ENCODE measurements at places on chromosomes 5 and 9.

DNA sequence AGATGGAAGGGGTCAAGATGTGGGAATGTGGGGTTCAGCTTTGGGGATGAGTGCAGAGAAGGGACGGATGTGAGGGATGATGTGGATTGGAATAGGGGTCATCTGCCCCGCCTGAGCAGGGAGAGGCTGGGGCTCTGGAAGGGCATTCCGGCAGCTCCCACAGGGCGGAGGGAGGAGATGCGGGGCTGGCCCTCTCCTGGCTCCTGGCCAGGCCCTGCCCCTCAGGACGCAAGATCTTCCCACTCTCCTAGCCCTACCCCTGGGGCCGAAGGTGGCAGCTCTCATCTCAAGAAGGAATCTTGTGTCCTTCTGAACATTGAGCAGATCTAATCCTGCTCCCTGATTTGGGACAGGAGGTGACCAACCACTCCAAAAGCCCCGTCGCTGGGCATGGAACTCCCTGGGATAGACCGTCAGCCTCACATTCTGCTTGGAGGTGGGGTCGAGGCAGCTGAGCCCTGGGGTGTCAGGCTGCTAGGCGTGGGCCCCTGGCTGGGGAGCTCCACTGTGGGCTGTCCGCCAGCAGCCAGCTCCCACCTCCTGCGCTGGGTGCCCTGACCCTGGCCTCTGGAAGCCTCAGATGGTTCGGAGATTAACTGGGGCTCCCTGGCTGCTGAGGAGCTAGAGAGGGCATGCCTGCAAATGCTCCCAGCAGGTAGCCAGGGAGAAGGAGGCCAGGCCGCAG, 125.2 kb downstream of the ZNF354C start:
- no peak for DNase-seq

DNA sequence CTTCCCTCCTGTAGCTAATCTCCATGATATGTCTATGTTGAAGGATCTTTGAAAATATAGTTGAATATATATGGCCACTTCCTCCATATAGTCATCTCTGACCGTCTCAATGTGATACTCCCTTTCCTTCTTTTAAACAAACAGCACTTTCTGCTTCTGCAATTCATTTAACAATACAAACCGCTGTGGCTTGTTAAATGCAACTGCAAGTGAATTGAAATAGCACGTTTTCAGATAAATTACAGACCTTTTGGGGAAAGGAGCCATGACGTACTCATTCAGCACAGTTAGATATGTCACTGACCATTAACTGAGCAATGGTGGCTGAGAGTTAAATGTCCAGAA, 82.5 kb downstream of the FBXO38 start:
- no peak for DNase-seq

GRCh38 chr9:21576331-21577189, 94.4 kb upstream of the IFNE start:
- DNase-seq = no peak

DNA sequence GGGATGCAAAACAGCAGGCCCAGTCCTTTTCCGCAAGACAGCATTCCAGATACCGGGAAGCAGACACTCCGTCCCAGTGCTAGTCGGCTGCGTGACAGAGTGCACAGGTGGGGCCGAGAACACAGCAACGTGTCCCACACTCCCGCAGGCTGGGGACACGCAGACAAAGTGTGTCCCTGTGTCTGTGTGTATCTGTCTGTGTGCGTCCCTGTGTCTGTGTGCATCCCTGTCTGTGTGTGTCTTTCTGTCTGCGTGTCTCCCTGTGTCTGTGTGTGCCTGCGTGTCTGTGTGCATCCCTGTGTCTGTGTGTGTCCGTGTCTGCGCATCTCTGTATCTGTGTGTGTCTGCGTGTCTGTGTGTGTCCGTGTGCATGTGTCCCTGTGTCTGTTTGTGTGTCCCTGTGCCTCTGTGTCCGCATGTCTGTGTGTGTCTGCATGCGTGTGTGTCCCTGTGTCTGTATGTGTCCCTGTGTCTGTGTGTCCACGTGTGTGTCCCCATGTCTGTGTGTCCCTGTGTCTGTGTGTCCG, 137.0 kb downstream of the MRPL36 start:
- DNase-seq = no peak

DNA sequence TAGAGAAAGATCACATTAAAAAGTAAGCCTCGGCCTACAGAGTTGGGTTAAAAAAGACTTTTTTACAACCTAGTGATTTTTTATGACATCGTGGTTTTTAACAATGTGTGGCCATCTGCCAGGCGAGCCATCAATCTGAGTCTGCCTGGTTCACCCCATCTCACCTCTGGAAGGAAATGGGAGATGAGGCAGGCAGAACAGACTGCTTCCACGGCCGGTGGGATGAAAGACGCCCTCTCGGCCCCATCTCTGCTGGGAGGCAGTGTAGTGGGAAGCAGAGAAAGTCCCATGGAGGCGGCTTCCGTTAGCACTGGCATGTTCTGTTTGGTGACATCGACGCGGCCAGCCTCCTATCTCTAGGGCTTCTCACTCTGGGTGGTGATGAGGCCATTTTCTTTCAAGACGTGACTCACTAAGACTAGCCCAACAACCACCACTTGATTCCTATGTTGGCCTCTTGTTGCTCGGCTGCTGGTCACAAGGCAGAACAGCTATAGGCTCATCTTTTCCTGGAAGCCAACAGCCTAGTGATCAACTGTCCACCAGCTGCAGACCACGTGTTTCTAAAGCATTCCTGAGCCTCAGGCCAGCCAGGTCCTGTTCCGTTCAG, 132.4 kb upstream of the OTULINL start:
- no peak for DNase-seq

GRCh38 chr9:89436326-89436725, 61.6 kb downstream of the SEMA4D start:
- no peak for DNase-seq

DNA sequence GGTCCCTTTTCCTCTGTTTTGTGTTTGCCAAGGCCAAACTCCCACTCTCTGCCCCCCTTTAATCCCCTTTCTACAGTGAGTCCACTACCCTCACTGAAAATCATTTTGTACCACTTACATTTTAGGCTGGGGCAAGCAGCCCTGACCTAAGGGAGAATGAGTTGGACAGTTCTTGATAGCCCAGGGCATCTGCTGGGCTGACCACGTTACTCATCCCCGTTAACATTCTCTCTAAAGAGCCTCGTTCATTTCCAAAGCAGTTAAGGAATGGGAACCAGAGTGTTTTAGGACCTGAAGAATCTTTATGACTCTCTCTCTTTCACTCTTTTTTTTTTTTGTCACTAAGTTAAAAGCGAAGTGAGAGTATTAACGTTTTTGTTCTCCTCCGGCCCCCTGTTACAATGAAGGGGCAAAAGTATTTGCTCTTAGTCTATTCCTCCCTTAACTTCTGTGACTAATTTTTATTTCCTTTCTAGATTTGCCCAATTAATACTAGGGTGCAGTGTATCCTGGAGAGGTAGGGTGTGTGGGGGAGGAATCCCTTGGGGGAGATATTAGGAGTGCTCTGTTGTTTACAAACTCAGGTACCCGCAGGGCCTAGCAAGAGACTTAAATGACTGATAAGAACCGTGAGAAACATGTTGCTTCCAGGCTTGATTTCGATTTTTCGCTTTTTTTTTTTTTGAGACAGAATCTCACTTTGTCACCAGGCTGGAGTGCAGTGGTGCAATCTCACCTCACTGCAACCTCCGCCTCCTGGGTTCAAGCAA, 14.7 kb downstream of the GM2A start:
- no peak for DNase-seq

GRCh38 chr5:115709585-115709984, 83.7 kb upstream of the TMED7 start:
- DNase-seq = no peak

GRCh38 chr9:123048748-123049147, 15.3 kb downstream of the GPR21 start:
- no peak for DNase-seq

DNA sequence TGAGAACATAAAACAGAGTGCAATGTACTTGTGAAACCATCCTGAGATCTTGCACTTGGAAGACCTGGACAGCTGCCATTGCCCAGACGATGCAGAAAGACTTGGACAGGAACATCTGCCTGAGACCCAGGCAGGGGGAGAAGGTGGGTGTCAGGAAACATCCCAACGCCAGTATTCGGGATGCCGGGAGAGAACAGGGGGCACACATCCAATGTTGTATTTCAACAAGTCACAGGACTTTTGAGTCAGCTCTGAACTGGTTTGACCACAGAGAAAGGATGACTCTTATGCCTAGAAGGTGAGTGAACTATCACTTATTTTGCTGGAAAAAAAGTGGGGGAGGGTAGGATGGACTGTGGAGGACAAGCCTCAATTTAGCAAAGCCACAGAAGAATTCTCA, 124.6 kb downstream of the ROR2 start:
- no peak for DNase-seq

- DNase-seq = no peak
Measured at GRCh38 chr9:127066851-127067136, 55.6 kb downstream of the ANGPTL2 start.

GRCh38 chr9:90020276-90020871, 415.6 kb downstream of the GADD45G start:
- DNase-seq = no peak

DNA sequence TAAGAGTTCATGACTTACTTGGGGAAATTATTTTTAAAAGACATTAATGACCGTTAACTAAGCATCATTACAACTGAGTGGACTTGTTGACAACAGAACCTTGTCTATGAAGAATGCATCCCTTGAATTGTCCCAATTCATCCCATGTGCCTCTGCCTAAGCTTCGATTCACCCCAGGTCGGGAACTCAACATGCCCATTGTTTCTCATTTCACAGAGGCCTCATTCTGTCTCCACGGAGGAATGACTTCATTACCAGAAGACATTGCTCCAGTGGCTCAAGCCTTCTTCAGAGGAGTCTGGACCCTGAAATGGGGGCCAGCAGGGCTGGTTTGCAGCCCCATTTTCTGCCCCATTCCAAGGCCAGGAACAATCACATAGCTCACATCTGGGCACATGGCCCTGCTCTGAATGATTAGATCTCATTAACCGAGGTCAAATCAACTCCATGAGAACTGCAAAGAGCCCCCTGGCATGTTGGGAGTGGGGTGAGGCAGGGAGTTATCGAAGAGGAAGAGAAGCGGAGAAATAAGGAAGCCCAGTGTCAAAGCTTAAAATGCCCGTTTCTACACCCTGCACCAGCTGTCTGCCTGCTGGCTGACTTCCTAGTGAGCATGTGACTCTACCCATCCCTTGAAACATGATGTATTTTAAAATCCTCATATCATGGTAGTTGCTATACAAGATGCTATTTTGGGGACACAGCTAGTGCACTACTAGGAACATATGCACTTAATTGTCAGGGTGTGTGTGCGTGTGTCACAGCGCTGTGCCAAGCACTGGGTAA, 137.3 kb downstream of the LHFPL2 start:
- DNase-seq = no peak

DNA sequence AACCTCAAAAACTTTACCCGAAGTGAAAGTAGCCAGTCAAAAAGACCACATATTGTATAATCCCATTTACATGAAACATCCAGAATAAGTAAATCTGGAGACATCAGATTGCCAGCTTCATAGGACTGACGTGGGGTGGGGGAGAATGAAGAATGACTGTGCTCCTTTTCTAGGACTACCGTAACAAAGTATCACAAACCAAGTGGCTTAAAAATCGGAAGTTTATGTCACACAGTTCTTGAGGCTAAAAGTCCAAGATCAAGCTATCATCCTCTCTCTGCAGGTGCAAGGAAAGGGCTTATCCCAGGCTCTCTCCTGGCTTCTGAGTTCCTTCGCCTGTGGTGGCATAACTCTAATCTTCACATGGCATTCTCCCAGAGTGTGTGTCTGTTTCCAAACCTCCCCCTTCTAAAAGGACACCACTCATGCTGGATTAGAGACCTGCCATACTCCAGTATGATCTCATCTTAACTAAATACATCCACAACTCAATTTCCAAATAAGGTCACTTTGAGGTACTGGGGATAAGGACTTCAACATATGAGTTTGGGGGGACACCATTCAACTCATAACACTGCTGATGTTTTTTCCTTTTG, 25.5 kb downstream of the ADAM19 start:
- no peak for DNase-seq

- no peak for DNase-seq
Measured at GRCh38 chr9:3909966-3910650, 384.3 kb upstream of the RFX3 start.

DNA sequence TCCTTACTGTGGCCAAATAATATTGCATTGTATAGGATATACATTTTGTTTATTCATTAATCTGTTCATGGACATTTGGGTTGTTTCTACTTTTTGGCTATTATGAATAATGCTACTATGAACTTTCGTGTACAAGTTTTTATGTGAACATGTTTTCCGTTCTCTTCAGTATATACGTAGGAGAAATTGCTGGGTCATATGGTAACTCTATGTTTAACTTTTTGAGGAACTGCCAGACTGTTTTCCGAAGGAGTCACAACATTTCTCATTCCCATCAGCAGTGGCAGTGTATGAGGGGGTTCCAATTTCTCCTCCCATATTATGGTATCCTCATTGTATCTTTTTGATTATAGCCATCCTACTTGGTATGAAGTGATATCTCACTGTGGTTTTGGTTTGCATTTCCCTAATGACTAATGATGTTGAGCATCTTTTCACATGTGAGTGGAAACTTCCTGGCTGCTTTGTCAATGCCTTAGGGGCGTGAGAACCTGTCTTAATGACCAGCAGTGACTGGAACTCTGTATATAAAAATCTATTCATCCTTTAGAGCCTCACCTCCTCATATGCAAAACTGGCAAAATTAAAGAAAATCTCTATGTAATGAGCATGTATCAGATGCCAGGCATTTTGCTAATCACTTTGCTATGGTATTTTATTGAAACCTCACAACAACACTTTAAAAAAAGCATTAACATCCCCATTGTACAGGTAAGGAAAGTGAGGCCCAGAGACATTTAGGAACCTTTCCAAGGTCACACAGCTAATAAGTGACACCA, 47.8 kb upstream of the TGFBR1 start:
- no peak for DNase-seq
